Coronary artery (tissue), 2 donors: ENCODE measurements at places on chromosomes 7 and 10.

DNA sequence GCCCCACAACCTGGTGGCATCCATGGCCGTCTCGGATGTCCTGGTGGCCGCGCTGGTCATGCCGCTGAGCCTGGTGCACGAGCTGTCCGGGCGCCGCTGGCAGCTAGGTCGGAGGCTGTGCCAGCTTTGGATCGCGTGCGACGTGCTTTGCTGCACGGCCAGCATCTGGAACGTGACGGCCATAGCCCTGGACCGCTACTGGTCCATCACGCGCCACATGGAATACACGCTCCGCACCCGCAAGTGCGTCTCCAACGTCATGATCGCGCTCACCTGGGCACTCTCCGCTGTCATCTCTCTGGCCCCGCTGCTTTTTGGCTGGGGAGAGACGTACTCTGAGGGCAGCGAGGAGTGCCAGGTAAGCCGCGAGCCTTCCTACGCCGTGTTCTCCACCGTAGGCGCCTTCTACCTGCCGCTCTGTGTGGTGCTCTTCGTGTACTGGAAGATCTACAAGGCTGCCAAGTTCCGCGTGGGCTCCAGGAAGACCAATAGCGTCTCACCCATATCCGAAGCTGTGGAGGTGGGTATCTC lies 1.1 kb downstream of the HTR5A start:
- DNase-seq = no peak

DNA sequence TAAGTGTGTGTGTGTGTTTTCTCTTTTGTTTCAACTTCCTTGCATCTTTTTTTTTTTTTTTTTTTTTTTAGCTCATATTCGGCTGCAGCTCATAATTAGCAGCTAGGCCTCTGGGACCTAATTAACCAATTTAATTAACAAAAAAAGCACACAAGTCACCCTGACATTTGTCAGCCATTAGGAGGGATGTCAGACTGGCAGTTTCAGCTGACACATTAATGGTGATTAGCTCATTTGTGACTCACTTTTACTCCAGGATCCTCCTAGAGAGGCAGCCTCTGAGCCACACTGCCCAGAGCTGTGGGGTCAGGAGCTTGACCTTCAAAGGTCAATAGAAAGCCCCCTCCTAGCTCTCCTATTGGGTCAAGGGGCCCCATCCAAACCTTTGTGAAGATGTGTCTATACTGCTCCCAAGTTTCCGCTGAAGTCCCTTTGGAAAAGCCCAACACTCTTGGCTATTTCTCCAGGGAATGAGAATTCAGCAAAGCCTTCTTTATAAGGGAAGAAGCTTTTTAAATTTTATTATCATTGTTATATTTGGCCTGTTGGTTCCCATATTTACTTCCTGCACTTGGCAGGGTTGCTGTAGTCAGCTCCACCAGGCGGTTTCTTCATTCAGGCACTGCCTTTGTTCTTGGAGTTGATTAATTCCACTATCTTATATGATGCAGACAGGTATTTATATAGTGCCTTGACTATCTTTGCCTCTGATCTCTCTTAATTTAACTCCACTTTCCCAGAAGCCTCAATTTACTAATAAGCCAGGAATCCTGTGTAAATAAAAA lies 109.5 kb upstream of the HABP2 start:
- no peak for DNase-seq

- DNase-seq = no peak
These were observed 51.6 kb downstream of the ARMH3 start for GRCh38 chr10:102004376-102004775.

- DNase-seq = peak; percentile 76
These were observed 82.7 kb upstream of the C1GALT1 start for GRCh38 chr7:7099584-7100014.

GRCh38 chr7:17159500-17160037 lies 138.9 kb upstream of the AHR start:
- no peak for DNase-seq
